NCI-H1048 (cell line): ENCODE measurements at places on chromosomes 16 and 17.

GRCh38 chr17:49196520-49196919, 13.9 kb downstream of the GNGT2 start:
- DNase-seq = no peak

DNA sequence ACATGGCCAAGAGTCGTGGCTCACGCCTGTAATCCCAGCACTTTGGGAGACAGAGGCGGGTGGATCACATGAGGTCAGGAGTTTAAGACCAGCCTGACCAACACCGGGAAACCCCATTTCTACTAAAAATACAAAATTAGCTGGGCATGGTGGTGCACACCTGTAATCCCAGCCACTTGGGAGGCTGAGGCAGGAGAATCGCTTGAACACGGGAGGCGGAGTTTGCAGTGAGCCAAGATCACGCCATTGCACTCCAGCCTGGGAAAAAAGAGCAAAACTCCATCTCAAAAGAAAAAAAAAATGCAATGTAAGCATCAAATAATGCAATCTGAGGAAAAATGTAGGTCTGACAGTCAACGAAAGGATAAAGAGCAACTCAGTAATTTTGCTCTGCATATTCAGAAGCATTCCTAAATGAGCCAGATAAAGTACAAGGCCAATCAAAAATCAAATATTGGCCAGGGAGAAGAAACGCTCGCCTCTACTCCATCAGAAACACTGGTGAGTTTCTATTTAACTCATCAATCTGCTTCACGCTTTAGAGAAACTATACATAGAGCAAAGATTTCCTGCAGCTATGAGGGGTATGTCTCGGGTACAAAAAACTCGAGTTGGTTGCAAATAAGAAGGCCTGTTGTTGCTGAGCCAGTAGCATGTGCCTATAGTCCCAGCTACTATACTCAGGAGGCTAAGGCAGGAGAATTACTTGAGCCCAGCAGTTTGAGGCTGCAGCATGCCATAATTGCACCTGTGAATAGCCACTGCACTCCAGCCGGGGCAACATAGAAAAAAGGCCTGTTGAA, 3.7 kb downstream of the TXNDC11 start:
- DNase-seq = no peak

DNA sequence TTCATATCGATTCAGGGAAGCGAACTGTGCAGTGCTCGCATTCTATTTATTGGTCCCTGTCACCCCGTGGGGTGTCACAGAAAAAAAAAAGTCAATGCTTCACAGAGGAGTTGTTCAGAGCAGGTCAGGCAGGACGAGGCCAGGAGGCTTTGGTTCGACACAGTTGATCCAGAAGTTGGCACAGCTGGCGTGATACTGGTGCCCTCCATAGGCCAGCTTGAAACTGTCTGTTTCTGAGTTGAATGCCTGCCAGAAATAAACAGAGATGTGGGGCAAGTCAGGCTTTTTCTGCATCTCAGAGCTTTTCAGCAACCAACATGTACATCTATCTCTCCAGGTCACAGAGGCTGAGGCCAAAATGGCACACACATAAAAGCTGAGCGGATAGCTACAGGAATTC, 29.1 kb downstream of the DUSP14 start:
- no peak for DNase-seq

DNA sequence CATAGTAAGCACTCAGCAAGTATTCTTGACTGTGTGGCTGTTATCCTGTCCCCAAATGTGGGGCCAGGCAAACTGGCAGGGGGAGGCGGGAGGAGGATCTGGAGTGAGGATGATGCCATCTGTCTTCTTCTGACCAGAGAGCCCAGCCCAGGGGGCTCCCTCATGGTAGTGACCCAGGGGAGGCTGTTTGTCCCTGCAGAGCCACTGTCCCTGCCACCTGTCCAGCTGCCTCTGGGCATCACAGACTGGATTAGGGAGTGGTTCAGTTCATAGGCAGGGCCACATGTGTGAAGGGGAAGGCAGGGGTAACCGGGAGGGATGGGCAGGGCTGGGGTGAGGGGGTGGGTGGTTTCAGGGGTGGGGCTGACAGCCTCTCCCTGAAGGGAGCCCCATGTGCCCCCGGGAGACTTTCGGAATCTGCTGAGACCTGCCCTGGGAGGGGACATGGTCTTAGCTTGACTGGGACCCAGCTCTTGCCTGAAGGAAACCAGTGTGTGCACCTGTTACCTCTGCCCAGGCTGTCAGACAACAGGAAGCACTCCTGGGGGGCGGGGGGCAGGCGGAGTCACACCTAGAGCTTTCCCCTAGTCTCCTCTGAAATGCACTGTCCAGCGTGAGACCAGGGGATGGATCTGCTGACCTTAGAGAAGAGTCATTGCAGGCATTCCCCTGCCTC, 15.2 kb downstream of the ARHGAP23 start:
- DNase-seq = no peak

GRCh38 chr17:49104511-49105074, 28.0 kb upstream of the B4GALNT2 start:
- no peak for DNase-seq

DNA sequence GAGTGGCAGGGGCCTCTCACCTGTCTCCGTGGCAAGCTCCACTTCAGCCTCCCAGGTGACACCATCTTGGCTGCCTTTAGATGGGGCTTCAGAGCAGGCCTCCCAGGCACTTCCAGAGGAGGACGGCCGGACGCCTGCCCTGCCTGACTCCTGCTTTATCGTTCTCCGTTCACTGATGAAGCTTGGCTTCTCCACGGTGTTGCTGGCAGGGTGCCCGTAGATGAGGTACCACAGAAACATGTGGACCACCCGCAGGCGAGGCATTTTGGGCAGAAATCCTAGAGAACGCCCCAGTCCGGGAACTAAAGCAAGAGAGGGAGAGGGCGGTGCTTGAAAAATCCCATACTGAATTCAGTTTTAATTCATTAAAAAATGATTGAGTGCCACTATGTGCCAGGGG, 54.5 kb downstream of the GTF3C1 start:
- DNase-seq = no peak

- no peak for DNase-seq
Observed at GRCh38 chr17:65163990-65164495, 26.9 kb downstream of the RGS9 start.

DNA sequence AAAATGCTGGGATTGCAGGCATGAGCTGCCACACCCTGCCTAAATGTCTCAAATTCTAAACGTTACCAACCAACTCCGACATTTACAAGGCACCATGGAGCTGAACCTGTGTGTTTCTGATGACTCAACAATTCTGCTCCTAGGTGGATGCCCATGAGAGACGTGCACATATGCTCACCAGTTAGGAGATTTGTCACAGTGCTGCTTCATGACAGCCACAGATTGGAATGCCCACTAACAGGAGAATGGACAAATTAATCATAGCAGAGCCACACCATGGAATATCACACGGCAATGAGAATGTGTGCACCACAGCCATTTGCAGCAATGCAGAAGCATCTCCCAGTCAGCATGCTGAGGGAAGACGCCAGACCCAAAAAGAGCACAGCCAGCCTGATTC, 8.0 kb upstream of the KCNG4 start:
- DNase-seq = no peak

- DNase-seq = no peak
Observed at GRCh38 chr16:81539009-81539758, 94.6 kb downstream of the CMIP start.

DNA sequence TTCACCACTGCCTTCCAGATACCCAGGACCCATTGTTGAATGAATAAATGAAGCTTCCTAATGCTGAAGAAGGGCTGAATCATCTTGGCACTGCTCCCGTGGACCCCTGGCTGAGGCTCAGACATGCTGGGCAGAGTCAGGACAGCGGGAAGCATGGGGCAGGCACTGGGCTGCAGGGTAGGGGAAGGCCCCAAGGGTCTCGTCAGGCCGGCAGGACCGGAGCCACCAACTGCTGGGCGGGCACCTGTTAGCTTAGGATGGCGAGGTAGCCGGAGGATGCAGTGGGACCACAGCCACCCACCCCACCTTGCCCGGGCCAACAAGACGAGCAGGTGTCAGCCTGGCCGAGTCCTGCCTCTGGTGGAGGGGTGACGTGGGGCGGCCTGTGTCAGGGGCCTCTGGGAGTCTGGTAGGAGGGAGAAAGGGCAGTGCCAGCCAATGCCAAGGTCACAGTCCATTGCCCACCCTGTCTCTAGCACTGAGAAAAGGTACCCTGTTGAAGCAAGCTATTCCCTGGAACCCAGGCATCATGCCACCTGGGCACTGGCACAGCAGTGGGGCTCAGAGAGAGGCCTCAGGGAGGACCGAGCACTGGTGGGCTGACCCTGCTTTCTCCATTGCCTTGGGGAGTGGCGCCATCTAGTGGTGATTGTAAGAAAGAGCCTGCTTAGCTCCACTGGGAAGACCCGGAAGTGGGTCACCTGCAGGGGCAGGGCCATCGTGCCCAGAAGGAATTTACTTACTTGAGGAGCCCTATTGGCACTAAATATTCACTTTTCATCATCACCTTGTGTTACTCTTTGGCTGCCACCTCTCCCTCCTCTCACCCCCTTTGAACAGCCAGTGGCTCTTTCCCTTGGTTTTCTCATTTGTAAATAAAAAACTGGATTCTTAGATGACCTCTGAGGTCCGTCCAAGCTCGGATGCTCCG, 3.0 kb upstream of the DLX3 start:
- peak; percentile 75 for DNase-seq

DNA sequence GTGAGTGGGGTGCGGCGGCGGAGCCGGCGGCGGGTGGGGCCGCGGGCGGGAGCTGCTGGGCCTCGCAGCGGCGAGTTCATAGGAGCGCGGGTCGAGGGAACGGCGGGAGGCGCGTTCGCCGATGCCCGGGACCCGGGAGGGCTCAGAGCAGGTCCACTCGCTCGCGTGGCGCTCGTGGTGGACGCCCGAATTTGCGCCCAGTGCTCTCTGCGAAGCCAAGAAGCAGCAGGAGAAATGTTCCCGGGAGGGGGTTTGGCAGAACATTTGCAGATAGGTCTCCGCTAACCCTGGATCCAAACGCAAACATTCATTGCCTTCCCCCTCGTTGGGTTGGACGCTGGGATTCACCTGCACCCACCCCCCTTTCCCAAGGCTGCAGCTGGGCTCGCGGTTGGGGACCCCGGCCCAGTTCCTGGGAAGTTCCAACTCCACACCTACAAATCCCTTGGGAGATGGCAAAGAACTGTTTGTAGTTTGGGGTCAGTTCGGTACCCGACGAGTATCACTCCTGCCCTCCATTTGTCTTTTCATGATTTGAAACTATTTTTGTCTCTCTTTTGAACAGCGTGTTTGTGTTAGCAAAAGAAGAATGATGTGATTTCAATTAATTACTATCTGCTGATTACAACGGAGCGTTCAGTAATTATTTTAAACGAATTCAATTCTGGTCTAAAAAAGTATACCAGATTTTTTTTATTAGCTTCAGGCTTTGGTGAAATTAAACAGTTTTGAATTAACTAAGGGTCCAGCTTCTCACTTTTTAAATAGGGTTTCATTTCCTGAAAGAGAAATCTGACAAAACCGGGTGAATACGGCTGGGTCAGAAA, 2.3 kb downstream of the NTN1 start:
- no peak for DNase-seq

- no peak for DNase-seq
Observed at GRCh38 chr16:76246587-76246986, 30.6 kb upstream of the CNTNAP4 start.

- no peak for DNase-seq
Observed at GRCh38 chr17:80729016-80729415, 184.4 kb downstream of the RPTOR start.

DNA sequence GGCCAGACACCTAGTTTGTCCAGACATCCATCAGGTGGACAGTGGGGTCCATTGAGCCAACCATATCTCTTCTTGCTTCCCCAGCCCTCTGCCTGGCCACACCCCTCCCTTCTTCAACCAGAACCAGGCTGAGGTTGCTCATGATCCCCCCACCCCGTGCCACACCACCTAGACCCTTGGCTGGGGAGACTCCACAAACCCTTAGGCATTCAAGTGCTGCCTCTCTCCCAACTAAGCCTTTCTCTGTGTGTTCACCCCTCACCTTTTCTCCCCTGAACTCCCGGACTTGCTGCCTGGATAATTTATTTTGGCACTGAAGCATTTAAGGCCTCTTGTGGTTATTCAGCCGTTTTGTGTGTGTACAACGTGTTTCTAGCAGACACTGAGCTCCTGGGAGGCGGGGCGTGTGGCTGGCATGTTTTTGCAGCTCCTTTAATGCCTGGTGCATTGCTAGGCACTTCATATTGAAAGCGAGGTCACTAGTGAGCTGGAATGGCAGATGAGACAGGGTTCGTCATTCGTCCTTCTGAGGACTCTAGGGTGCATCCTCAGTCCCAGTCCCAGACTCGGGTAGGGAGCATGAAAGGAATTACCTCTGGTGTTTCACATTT, 28.7 kb downstream of the CACNA1G start:
- DNase-seq = no peak

- DNase-seq = no peak
Observed at GRCh38 chr16:11135464-11135973, 120.5 kb downstream of the SOCS1 start.

DNA sequence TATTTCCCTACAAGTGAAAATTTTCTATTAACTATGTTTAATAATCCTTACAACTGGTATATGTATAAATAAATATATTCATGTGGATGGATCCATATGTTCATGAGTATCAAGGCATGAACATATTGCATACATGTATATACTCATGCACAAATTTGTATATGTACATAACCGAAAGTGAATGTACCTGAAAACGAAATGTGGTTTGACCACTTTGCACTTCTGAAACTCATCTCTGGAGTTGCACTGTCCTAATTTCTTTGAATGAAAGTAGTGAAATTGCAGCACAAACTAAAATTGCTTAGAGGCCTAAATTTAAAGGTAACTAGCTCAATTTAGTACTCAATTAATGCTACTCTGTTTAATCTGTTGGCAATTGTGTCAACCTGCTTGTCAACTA, 27.4 kb upstream of the GNAO1 start:
- DNase-seq = no peak

DNA sequence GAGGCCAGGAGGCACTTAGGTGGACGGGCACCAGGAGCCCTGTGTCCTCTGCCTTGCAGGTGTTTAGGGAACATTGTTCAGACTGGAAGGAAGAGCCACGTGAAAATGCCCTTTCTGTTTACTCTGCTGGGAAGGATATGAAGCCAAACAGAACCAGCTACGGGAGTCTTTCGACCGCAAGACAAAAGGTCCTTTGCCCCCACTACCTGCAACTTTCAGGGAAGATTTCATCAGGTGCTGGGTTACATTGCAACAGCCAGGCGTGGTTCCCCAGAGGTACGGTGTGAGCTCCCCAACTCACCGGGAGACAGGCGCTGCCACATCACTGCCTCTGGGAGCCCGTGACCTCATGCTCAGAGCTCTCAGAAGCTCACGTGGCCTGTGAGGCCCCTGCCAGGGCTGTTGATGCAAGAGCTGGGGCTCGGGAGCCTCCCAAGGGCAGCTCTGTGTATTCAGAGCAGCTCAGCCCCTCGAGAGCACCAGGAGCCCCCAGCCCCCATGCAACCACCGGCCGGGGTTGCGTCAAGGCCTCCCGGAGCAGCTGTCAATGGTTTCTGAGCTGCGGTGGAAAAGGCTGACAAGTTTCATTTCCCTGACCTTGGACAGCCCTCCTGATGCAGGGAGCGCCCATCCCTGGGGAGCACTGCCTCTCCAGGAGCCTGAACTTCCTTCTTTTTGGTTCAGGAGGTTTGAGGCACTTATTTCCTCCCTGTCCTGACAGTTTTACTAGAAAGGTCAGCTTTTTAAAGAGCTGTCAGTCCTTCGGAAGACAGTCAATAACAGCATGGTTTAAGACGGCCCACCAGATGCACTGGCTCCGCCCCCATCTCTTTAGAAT, 42.1 kb downstream of the TBC1D16 start:
- no peak for DNase-seq

GRCh38 chr16:50581845-50582244, 33.6 kb downstream of the NKD1 start:
- DNase-seq = no peak

- no peak for DNase-seq
Observed at GRCh38 chr16:80875616-80876015, 71.2 kb upstream of the CDYL2 start.
